CD4-positive, alpha-beta T cell treated with Interleukin-15 for 4 hours (primary cell): ENCODE measurements at places on chromosomes 16 and 17.
A peak's percentile ranks its signal among the peaks of the same experiment; 100 is the strongest.

GRCh38 chr16:81545470-81546250 is 101.1 kb downstream of the CMIP start:
- DNase-seq = no peak

GRCh38 chr16:10039220-10040096 is 142.8 kb downstream of the GRIN2A start:
- no peak for DNase-seq

DNA sequence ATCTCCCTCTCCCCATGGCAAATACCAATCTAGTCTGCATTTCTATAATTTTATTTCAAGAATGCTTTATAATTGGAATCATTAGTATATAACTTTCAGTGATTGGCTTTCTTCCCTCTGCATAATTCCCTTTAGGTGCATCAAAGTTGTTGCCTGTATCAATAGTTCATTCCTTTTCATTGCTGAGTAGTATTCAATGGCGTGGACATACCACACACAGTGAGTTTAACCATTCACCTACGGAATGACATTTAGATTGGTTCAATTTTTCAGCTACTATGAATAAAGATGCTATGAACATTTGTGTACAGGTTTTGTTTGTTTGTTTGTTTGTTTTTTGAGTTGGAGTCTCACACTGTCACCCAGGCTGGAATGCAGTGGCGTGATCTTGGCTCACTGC is 9.7 kb downstream of the OTOA start:
- no peak for DNase-seq

GRCh38 chr17:59786536-59787319 is 79.3 kb downstream of the VMP1 start:
- peak; percentile 98 for DNase-seq

DNA sequence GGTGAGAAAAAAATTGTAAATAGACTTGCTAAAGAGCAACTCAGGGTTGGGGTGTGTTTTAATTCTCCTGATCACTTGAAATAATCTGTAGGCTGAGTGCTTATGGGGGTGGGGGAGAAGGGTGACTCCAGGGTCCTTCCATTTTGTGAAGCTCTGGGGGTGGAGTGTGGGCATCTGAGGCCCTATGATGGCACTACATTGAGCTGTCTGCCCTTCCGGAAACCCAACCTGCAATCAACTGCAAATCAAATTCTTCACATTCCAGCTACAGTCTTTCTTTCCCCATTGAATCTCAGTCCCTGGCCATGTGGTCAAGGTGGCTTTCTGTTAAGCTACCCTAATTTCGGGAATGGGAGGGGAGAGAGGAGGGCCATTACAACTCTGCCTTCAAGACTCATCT is 6.0 kb upstream of the CDC6 start:
- DNase-seq = no peak
